ENCODE measurements at places on chromosomes 5 and 9.

GRCh38 chr5:113574417-113574816 lies 60.9 kb downstream of the YTHDC2 start:
- DNase-seq: peak; percentile 80

DNA sequence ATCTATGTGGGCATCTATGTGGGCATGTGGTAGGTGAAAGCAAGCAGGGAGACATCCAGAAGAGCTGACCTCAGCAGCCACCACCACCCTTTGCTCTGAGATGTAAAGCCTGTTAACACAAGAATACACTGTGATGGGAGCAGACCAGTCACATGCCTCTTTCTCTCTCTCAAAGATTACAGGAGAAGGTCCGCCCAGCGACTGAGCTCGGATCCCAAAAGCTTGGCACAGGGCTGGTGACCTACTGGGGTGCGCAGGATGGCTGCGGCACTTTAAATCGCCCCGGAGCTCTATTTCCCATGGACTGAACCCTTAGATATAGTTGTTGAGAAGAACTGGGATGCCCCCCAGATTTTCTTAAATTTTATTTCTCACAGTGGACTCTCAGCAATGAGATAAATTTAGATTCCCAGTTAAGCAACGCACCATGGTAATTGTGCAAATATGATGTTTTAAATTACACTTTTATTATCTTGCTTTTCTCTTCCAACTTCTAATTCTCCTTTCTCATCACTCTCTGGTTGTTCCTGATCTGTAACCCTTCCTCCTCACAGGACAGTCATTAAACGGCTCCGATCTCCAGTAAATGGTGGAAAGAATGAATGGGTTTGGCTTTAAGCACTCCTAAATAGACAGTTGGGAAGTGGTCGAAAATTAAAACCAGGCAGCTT lies 37.7 kb upstream of the ICE1 start:
- DNase-seq: no peak

- DNase-seq: no peak
Observed at GRCh38 chr5:128483738-128484137, 54.3 kb downstream of the FBN2 start.

DNA sequence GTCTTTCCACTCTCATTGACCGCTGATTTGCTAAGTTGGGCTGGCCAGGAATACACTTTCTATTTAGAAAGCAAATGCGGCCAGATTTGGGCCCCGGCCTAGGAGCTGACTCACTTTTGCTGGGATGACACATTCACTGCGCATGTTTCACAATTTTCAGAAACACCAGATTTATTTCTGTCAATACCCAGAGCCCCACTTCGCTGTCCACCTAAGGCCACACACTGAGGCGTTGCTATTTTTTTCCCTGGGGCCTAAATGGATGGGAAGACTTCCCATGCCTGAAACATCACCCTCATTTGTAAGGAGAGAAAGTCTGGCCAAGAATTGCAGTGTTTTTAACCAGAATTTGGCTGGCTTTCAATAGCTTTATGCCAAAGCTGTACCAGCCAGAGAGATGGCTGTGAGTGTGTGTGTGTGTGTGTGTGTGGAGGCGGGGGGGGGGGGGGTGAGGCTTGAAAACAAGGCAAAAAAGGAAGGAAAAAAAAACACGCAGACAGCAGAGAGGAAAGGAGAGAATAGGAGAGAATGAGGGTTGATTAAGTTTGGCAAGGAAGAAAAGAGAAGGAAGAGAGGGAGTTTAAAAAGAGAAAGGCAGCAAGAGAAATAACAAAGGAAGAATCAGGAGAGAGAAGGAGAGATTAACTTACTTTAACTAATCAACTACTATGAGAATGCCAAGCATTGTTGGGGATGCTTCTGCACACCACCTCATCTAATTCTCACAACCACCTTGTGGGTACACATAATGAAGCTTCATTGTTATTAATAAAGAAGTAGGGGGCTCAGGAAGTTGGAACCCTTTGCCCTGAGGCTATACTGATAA lies 261.4 kb upstream of the KLF4 start:
- DNase-seq: peak; percentile 98

- DNase-seq: no peak
Observed at GRCh38 chr5:81630684-81631083, 120.2 kb downstream of the SSBP2 start.

GRCh38 chr9:119185298-119185697 lies 183.9 kb downstream of the BRINP1 start:
- DNase-seq: no peak

GRCh38 chr5:148746826-148747535 lies 79.4 kb upstream of the ADRB2 start:
- DNase-seq: no peak

DNA sequence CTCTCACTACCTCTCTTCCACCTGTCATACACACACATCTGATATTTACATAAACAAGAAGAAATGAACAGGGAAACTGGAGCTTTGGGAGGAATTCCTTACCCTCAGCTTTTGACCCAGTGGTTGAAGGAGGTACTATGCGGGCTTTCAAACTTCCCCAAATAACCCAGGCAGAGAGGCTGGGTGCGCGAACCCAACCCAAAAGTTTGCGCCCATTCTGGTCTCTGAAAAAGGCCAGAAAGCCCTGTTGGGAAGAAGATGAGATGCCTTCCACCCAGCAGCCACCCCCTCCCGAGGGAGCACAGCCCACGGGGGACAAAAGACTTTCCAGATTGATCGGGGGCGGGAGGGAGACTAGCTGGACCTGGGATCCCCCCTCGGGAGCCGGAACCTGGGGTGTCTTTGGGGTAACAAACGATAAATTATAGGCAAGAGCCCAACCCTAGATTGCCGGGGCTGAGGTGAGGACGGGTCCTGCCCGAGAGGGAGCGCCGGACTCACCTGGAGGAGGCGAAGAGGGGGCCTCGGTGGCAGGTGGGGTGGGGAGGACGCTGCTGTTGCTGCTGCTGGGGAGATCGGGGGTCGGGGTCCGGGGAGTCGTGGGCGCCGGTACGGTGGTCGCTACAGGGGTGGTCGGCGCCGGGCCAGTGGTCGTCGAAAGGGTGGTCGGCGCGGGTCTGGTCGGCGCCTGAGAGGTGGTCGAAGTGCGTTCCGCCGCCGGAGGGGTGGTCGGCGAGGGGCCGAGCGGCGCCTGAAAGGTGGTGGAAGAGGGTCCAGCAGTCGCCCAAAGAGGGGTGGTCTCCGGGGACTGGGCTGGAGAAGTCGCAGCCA lies 798 bp downstream of the MEGF9 start:
- peak; percentile 35 for DNase-seq

DNA sequence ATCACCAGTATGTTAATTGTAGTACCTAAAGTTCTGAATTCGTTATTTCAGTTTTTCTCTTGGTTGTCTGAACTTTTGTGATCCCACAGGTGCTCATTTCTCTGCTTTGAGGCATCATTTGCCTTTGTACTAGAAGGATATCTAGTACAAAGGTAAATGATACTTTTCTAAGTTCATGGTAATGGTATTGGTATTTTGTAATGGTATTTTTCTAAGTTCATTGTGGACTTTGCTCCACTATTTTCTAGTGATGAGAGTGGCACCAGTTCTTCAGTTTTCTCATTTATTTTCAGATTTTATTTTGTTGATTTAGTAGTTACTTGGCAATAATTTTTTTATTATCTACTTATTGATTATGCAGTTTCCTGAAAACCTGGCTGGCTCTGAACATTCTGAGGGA lies 42.0 kb downstream of the RAB24 start:
- no peak for DNase-seq

GRCh38 chr9:137225699-137226331 lies 841 bp downstream of the CYSRT1 start:
- DNase-seq: no peak

DNA sequence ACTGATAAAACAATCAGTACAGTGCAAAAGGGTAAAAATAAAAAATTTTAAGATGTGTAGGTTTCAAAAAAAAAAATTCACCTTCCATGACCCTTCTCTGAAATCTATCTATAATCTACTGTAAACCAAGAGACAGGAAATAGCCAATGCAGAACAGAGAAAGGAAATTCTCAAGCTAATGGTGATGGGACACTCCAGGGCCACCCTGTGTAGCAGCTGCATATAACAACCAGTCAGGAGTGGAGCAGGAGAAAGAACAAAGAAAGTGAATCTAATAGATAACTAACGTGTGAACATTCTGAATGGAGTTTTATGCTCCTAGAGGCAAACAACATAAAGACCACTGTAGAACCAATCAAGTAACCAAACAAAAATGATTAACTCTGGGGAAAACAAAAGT lies 16.6 kb downstream of the SPTLC1 start:
- DNase-seq: no peak

- DNase-seq: no peak
Observed at GRCh38 chr9:17064558-17064957, 70.3 kb upstream of the CNTLN start.

DNA sequence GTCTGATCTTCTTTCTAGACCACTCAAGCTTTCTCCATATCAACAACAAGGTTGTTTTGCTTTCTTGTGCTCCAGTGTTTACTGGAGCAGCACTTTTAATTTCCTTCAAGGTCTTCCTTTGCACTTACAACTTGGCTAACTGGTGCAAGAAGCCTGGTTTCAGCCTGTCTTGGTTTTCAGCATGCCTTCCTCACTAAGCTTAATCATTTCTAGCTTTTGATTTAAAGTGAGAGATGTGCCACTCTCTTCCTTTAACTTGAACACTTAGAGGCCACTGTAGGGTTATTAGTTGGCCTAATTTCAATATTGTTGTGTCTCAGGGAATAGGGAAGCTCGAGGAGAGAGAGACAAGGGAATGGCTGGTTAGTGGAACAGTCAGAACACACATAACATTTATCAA lies 13.4 kb downstream of the AK3 start:
- DNase-seq: no peak

- DNase-seq: peak; percentile 2
Observed at GRCh38 chr9:18890372-18890771, 142.6 kb downstream of the SAXO1 start.

DNA sequence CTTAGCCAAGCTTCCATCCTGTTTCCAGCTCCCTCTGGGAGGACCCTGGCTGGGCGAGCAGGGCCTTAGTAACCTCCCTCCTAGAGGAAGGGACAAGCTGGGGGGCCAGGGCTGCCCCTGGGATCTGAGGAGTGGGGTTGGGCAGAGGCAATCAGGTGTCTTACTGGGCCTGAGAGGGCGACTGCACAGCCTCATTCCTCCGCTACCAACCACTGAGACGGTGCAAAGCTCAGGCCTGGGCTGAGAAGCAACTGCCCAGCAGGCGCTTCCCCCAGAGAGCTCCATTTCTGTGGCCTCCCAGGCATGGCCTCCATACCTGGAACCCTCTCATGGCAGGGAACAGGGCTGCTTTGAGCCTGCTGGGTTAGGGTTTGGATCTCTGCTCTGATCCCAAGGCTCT lies 18.8 kb upstream of the GFPT2 start:
- DNase-seq: no peak
